ENCODE measurements at places on chromosomes 13 and 19.

DNA sequence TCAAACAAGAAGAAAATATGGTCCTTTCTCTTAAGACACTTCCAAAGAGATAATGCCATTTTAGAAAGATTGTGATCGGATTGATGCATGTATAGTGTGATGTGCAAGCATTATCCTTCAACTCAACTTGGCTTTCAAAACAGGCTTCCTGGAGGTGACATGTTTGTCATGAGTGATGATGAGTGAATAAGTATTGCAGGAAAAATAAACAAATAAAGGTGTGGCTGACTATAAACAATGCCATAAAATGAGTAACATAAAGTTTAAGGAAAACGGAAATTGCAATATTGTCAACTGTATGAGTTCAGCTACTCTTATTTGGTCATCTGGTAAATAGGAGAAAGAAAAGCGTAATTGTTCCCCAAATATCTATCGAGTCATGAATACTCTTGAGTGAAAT is 1283.7 kb downstream of the PCDH9 start:
- no peak for DNase-seq

DNA sequence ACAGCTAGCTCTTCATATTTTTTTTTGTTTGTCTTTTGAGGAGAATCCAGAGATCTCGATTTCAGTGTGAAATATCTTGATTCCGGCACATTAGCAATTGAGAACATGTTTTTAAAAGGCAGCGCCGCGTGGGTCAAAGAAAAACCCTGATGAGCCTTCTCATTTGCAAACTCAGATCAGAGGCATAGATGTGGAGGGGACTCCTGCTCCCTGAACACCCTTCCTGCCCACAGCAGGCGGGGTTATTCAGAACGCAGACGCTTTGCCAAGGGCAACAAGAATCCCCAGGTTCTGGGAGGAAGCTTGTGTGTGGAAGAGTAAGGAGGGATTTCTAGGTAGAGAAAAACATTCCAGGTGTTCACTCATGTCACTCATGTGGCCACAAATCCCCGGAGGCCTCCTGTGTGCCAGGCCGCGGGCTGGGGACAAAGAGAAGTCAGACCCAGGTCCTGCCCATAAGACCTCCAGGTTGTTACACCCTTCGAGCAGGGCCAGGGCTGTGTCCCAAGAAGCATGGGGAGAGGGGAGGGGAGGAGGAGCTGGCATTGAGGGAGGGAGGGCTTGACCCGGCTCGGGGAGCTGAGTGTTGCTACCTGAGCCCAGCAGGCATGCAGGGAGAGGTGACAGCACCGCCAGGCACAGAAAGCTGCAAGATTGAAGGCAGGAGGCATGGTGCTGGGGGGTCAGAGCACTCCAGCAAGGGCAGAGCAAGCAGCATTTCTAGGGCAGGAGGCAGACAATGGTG is 15.9 kb upstream of the IGLON5 start:
- DNase-seq: no peak

GRCh38 chr13:24274452-24275021 is 34.8 kb upstream of the C1QTNF9 start:
- DNase-seq: no peak

DNA sequence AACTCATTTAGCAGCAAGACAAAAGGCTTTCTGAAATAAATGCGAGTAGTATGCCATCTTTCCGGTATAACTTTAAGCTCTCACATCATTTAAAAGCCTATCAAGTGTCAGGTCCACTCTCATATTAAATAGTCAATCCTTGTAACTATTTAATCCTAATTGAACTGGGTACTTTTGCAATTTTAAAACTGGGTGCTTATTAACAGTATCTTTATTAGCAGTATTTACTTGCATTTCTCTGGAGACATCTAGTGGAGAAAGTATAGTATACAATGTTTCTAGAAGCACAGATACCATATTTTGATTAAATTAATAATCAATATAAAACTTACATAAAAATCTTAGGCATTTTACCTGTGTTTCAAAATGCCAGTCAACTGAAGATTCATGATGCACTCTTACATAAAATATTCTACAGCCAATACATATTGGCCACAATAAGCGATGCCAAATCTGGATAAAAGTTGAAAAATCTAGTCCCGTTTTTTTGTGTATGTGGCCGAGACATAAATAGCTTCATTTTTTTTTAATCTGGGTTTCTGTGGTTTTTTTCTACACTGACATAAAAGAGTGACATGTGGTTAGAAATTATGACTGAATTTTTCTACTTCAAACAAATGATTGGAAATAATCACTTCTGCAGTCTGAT is 4.3 kb upstream of the POSTN start:
- DNase-seq: no peak

DNA sequence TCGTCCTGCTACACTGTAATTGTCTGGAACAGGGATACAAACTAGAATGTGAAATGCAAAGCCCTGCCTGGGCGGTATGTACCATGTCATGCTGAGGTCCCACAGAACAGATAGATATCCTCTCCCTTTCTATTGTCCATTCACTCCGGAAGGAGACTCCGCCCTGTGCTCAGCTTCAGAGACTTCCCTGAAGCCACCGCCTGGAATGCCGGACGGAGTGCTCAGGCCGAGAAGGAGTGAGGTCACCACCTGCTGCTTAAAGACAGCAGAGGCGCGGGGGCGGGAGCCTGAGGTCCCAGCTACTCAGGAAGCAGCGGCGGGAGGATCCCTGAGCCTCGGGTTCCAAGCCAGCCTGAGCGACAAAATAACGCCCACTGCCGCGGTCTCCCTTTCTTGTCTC is 890 bp upstream of the ZNF611 start:
- DNase-seq: peak; percentile 5

GRCh38 chr13:43551897-43552456 is 234.8 kb downstream of the ENOX1 start:
- no peak for DNase-seq

- DNase-seq: no peak
These were observed 166.0 kb downstream of the DNAJC3 start for GRCh38 chr13:95842898-95843297.

DNA sequence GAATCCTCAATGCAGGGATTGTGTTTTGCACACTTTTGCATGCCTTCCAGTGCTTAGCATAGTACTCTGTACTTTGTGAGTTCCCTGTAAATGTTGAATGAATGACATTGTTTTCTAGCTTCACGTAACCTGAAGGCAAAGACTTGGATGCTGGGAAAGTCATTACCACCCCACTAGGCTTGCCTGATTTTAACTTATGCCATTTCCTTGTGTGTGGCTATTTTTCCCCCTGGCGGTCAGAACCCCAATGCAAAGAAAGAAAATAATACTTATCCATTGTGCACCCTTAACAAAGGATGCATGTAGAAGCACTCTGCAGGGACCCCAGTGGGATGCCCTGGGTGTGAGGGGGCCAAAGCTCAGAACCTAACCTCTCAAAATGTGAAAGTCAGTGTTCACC is 1.2 kb upstream of the ENOX1 start:
- DNase-seq: peak; percentile 89

GRCh38 chr13:40275155-40275554 is 391.3 kb downstream of the FOXO1 start:
- DNase-seq: no peak

DNA sequence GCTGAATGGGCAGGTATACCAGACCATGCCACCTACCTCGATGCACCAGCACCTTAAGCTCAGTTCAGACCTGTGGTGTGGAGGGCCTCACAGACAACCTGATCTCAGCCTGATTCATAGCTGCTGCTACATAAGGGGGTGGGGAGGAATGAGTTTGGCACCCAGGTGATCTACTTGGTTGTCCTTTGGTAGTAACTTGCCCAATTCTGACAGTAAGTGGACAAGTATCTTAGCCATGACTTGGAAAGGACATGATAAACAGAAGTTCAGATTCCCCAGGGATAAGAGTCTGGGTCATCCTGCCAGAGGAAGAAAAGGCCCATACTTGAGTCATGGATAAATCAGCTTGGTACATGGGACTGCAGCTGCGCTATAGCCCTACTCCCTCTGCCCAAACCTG is 28.4 kb upstream of the SOHLH2 start:
- DNase-seq: no peak

DNA sequence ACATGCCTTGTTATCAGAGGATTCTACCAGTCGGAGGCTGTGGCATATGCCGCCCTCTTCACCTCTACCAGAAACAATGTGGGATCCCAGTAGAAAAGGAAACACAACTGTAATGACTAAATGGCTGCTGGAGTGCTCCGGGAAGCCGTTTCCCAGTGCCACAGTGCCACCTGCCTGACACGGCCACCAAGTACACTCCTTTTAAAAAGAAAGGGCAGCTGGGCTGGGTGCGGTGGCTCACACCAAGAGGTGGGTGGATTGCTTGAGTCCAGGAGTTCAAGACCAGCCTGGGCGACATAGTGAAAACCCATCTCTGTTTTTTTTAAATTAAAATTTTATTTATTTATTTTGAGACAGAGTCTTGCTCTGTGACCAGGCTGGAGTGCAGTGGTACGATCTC is 67.3 kb downstream of the TRPM4 start:
- peak; percentile 32 for DNase-seq

DNA sequence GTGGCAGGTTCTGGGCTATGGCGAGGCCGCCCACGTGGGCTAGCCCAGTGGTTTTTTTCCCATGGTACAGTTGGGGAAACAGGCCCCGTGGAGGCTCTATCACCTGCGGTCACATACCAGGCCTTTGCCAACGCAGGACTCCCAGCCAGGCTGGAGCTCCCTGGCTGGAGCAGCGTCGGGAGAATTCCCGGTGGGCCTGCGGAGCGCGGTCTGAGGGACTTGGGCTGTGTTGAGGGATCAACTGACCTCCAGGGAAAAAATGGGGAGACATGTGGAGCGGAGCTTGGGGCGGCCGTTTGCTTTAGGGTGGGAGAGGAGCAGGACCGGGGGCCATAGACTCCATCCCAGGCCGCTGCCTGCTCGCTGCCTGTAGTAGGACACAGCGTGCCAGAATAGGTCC is 16.4 kb downstream of the DOT1L start:
- DNase-seq: no peak

GRCh38 chr13:109959903-109960302 is 173.5 kb upstream of the IRS2 start:
- no peak for DNase-seq

- DNase-seq: no peak
These were observed 4.5 kb downstream of the MAP2K7 start for GRCh38 chr19:7908078-7908699.

- no peak for DNase-seq
These were observed 61.6 kb upstream of the PCDH17 start for GRCh38 chr13:57569986-57570385.

DNA sequence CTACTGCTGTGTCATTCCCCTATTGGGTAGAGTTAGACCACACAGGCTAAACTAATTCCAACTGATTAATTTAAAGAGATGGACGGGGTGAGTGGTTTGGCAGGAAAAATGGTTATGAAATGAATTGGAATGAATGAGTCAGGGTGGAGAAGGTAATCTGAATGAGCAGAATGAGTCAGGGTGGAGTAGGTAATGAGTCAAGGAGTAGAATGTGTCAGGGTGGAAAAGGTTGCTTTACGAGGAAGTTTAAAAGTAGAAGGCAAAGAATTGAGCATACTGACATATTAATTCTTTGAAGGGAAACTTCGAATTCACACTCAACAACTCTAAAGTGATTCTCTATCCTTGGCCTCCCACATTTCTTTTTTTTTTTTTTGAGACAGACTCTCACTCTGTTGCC is 12.7 kb upstream of the ZNF121 start:
- DNase-seq: no peak

GRCh38 chr19:412356-413355 is 3.7 kb upstream of the C2CD4C start:
- DNase-seq: peak; percentile 79

GRCh38 chr13:71325556-71325955 is 541.4 kb downstream of the DACH1 start:
- DNase-seq: no peak

GRCh38 chr19:38211766-38212165 is 12.3 kb downstream of the DPF1 start:
- DNase-seq: no peak

DNA sequence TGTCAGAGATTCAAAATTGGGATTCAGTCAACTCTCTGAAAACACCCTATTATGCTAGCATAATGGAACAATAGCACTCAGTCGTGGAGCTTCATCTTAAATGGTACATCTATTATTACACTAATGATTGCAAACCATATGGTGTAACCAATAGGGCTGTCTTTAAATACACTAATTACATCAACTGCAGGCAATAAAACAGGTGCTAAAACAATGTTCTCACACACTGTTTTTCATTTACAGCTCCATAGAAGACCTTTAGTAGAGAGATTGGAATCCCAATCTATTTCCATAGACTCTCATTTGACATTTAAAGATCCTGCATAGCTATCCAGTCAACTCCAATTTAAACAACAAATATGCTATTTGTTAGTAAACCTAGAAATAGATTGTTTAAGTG is 1917.4 kb downstream of the OLFM4 start:
- no peak for DNase-seq

Data from SK-N-DZ (cell line).